Ascending aorta (tissue), 2 donors: ENCODE measurements at places on chromosomes 2 and 18. TPM values are rescaled to one million over a fixed set of nuclear protein-coding genes. Genes with fewer than 3 reads are reported as not detected.

DNA sequence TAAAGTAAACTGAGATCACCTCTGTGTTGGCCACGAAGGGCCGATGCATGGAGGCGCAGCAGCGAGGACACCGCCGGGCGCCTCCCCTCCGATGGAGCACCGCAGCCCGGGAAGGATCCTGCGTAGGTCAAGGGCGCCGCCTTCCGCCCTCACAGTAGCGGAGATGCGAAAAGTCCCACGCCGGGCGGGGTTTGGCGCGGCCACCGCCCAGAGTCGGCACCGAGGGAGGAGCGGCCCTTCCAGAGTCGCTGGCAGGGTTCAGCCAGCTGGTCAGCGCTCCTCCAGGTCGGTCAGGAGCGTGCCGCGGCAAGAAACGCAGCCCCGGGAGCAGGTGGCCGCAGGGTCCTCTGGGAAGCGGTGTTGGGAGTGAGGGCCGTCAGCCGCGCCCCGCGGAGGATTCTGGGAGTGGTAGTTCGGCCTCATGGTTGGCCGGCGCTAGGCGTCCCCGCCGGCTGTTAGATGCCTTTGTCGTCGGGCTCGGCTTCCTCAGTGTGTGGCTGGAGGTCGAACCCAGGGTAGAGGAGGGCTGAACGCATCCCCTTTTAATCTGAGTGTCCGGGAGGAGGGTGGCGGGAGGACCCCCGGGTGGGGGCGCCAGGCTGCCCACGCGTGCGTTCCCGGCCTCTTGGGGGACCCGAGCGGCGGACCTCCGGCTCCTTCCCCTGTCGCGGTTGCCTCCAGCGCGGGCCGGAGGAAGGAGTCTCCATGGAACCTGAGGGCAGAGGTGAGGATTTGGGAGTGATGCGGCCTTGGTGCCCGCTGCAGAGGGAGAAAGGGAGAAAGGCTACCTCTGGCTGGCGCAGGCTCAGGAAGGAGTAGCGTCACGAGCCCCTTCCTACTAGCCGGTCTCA, at the start of gene ZNF892:
Gene ZNF892, plus strand, starts transcription at position 411 of the 851 bp plus-strand sequence. Its CDS starts 295 bp downstream, at position 706.
- peak; percentile 94 for DNase-seq

AQP12A gene
- not detected for total RNA-seq

IGFBP5 gene
- total RNA-seq = 1,280 TPM

DNA sequence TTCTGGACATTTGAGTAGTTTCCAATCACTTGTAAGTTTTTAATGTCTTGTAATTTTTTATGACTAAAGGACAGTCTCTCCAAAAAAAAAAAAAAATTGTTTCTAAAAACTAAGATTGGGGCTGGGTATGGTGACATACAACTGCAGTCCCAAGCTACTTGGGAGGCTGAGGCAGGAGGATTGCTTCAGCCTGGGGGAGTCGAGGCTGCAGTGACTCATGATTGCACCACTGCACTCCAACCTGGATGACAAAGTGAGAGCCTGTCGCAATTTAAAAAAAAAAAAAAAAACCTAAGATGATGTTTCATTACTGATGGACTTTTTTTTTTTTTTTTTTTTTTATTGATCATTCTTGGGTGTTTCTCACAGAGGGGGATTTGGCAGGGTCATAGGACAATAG, 34.4 kb upstream of the PKDCC start:
- DNase-seq = no peak

DNA sequence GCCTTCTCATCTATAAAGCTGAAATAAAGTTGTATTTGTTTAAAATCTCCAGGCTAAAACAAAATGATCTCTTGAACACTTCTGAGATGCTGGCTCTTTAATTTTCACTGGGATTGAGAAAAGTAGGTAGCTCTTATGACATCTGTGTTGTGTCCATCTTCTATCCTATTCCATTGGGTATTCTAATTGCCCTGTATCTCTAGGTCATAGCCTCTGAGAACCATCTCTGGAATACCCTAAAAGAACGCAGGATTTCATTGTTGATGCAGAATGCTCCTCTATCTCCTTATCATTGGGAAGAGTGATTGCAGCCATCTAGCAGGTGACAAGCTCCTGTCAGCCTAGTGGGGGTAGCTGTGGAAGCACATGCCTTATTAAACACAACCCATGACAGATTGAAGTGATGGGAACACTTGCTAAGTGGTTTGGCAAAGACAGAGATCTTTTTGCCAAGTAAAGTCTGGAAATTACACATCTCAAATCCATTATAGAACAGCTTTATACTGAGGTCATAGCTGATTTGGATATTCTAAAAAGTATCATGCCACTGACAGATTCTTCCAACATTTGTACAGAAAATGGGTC, 178.2 kb downstream of the TDRD15 start:
- DNase-seq = no peak

DNA sequence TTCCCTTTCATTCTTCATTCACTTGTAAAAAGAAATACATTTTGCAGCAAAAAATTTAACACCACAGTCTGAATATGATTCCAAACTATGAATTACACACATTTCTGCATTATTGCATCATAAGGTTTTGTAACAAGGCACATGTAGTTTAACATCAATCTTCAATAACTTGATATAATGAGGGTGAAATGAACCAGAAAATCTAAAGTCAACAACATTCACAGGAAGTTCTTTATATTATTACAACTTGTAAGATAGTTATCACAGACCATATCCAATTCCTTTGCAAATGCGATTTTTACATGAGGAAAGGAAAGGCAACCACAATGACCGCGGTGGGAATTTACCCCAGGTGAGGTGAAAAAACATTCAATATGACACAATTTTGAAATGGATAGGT, 213.3 kb downstream of the NAPG start:
- DNase-seq = no peak

DNA sequence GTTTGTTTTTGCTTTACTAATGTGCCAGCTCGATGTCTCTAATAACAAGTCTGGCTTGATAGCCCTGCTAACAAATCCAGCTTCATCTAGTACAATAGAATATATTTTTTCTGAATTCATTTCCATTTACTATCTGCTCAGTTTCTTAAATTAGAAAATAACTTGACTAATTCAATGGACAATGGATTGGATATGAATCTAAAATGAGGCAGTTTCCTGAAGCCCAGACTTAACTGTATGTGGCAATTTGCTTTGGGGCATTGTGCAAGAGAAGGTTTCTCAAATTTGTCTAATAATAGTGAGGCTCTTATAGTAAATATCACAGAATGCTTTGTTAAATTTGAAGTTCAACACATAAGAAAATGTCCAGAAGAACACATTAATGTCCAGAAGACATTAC, 25.8 kb downstream of the CALCRL start:
- no peak for DNase-seq

- no peak for DNase-seq
These were observed 8.4 kb upstream of the TTR start for GRCh38 chr18:31583185-31583854.

- DNase-seq = no peak
These were observed 31.3 kb downstream of the NPHP1 start for GRCh38 chr2:110173523-110173922.

DNA sequence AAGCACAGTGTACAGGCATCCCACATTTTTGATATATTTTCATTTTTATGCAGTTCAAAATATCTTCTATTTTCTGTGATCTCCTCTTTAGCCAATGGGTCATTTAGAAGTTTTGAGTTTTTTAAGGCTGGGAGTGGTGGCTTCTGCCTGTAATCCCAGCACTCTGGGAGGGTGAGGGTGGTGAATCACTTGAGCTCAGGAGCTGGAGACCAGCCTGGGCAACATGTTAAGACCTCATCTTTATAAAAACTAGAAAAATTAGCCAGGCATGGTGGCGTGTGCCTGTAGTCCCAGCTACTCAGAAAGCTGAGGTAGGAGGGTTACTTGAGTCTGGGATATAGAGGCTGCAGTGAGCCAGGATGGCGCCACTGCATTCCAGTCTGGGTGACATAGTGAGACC, 17.8 kb downstream of the UBR3 start:
- DNase-seq = no peak

EVX2 gene
- total RNA-seq = not detected

ADCYAP1 gene
- not detected for total RNA-seq

DNA sequence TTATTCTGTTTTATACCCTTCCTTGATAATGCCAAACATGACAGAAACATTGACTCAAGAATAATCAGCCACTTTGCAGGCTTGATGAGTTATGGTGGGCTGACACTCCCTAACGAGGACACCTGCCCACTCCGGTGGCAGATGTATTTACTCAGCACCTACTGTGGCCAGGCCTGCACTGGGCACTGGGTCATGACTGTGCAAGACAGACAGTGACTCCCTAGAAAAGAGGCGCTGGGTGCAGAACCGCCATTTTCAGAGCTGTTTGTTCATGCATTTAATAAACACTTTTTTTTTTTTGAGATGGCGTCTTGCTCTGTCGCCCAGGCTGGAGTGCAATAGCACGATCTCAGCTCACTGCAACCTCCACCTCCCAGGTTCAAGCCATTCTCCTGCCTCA, 32.5 kb downstream of the SNED1 start:
- no peak for DNase-seq

GRCh38 chr2:44009136-44009735, 13.4 kb upstream of the LRPPRC start:
- no peak for DNase-seq

GRCh38 chr2:162257425-162257824, 14.2 kb upstream of the FAP start:
- no peak for DNase-seq

DNA sequence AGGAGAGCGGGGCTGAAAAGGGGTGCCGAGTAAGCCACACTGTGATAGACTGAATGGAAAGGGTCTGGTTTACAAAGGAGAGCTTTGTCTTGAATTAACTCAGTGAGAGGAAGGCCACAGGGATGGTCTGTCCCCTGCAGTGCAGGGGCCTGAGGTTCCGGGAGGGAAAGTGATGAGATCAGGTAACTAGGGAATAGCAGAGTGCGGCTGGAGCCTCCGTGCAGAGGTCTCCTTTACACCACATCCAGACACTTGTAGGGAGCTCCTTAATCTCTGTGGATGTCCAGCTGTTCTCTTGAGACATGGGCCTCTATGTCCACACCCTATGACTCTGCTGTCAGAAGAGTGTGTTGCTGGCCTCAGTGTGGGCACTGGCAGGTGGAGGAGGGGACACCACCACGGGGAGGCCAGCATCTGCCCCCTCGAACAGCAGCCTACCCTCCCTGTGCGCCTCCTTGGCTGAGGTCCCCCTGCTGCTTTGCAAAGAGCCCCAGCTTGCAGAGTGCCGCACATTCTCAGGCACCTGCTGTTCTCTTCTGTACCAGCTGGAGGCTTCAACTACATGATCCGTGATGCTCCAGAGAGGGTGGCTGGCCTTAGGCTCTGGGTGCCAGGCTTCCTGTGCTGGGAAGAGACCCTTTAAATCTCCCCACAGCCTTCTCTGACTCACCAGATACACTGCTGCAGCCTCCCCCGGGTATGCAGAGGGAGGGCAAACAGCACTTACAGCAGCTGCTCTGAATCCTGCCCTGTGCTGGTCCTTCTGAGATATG, 25.9 kb downstream of the ENOSF1 start:
- DNase-seq = no peak

FSHR gene
- not detected for total RNA-seq

ANKRD62 gene
- not detected for total RNA-seq

ORC2 gene
- 5.2 TPM for total RNA-seq
